ENCODE measurements at places on chromosomes 5 and 9.

GRCh38 chr5:61431923-61432620, 100.0 kb downstream of the ZSWIM6 start:
- ATAC-seq, result no peak

GRCh38 chr5:79413112-79413511, 100.8 kb downstream of the HOMER1 start:
- ATAC-seq, result no peak

DNA sequence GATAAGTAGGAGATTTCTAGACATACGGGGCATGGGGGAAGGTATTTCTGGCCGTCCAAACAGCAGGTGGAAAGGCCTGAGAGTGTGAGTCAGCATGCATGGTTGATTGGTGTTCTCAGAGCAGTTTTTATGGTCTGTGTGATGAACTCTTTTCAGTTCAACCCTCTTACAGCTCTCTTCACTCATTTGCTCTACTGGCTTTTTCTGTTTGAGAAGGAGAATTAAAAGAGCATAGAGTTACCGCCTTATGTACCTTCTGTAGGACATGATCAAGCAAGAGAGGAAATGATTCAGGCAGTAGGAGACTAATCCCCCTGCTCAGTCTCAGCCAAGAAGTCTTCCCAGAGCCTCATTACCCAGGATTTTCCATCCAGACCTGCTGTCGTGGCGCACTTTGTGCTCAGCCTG, 92.4 kb downstream of the PRDM6 start:
- ATAC-seq, result no peak

DNA sequence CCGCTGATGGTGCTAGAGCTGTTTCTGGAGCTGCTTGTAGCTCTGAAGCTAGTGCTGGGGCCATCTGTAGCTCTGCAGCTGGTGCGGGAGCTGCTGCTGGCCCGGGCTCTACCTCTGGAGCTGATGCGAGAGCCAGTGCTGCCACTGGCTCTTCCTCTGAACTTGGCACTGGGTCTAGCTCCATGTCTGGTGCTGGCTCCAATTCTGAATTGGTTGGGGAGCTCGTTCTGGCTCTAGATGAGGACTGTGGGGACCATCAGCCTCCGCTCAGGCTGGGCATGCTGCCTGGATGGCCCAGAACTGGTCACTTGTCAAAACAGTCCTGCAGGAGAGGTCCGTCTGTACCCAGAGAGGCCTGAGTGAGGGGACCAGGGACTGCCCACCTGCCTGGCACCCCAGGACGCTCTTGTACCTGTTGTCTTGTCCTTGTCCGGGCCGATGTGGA, 21.5 kb downstream of the OBP2B start:
- no peak for ATAC-seq

GRCh38 chr5:61139094-61139873, 23.0 kb downstream of the SMIM15 start:
- no peak for ATAC-seq

- ATAC-seq, result no peak
Observed at GRCh38 chr5:116773926-116774325, 199.3 kb upstream of the SEMA6A start.
